ENCODE measurements at places on chromosomes 16 and 17. TPM values are rescaled to one million over a fixed set of nuclear protein-coding genes. Genes with fewer than 3 reads are reported as not detected.
A peak's percentile ranks its signal among the peaks of the same experiment; 100 is the strongest.

DNA sequence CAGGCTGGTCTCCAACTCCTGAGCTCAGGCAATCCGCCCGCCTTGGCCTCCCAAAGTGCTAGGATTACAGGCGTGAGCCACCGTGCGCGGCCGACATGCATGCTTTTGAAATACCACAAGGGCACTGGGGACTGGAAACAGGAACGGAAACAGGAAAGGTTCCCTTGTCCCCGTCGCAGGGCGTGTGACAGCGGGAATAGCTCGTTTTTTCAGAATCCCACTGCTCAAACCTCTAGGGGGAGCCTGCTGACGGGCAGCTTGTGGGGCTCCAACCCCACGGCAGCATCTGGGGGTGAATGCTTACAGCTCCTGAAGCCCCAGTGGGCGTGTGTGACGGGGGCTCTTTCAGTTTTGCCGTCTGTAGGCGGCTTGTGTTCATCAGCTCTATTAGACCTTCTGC is 18.8 kb upstream of the ASGR2 start:
- peak; percentile 76 for DNase-seq

- DNase-seq = no peak
Observed at GRCh38 chr17:47257651-47258339, 4.2 kb downstream of the ITGB3 start.

DNA sequence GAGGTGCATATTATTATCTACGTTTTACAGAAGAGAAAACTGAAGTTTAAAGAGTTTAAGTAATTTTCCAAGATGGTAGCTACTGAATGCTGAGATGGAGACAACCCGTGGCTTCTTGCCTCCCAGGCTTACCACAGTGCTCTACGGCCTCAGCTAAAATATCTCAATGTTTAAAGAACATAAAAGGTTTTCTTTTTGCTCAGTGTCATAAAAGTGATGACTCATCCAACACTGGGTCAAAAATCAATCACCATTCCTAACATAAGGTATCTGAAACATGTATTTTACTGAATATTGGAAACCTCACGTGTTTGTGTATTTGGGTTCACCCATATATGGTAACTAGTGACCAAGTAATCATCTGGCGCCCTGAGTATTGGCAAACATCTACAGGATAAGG is 18.4 kb downstream of the ABCA9 start:
- DNase-seq = no peak

The SGSH gene
- total RNA-seq = 59.8 TPM

The OR3A3 gene
- not detected for total RNA-seq

- no peak for DNase-seq
Observed at GRCh38 chr16:72255786-72256185, 83.8 kb upstream of the PMFBP1 start.

The AOC2 gene
- total RNA-seq = 2.0 TPM

- DNase-seq = peak; percentile 90
Observed at GRCh38 chr17:9239793-9240658, 218.7 kb downstream of the NTN1 start.

DNA sequence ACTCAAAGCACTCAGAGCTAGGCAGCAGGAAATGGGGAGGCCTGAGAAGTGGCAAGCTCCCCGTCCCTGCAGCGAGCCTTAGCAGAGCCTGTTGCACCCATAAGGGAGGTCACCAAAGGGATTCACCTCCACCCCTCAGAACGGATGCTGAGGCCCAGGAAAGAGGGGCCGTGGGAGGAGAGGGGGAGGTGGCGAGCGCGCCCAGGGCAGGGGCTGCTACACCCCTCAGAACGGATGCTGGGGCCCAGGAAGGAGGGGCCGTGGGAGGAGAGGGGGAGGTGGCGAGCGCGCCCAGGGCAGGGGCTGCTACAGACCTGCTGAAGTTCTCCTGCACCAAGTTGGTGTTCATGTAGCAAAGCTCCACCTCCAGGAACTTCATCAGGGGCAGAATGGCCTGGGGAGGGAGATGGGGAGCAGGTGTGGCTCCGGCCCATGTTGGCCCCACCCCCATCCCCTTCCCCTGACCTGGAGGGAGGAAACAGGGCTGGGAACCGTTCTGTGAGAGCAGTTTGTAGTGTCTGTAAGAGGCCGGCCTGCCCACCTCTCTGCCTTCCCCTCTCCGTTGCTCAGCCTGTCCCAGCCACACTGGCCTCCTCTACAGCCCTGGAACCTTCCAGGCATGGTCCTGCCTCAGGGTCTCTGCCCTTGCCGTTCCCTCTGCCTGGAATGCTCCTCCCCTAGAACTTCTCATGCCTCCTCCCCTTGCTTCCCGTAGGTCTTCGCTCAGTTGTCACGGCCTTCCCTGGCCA is 11.4 kb downstream of the UNC13D start:
- no peak for DNase-seq

GRCh38 chr17:73156887-73157520 is 7.8 kb upstream of the SSTR2 start:
- DNase-seq = no peak

GRCh38 chr17:39540611-39541010 is 67.1 kb downstream of the NEUROD2 start:
- DNase-seq = no peak

DNA sequence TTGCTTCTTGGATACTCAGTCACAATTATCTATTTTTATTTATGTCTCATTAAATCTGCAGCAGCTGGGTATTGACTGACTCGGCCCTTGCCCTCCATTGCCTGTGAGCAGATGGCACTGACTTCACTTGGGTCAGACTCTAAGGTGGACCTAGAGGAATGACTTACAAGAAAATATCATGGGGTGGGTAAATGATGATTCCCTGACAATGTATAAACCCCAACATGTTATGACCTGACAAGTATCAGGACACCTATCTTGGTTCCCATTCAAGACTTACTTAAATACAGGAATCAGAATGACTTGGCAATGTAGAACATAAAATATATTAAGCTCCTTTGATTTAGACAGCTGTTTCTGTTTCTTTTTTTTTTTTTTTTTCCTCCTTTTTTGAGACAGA is 953.5 kb downstream of the CDH11 start:
- DNase-seq = no peak

The GAST gene
- total RNA-seq = not detected

GRCh38 chr17:80408872-80409271 is 6.1 kb upstream of the ENDOV start:
- no peak for DNase-seq

The ABCC3 gene
- total RNA-seq = 65.4 TPM

- DNase-seq = no peak
Observed at GRCh38 chr16:76038097-76038496, 239.1 kb upstream of the CNTNAP4 start.

- DNase-seq = peak; percentile 82
Observed at GRCh38 chr17:7404737-7405349, 946 bp upstream of the TMEM256 start.

DNA sequence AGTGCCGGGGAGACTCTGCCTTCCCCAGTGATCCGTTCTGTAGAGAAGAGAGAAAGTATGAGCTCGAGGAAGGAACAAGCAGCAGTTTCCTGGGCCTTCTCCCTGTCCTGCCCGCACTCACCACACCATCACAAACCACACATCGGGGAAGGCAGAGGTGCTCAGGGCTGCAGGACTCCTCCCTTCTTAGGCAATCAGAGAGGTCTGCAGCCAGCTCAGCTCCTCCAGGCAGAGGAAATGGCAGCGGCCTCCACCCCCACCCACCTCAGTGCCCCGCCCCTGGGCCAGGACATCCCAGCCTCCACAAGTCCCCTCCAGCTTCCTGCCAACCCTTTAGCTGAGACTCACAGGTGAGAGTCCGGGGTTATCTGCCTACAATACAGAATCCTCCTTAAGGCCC is 2.0 kb downstream of the ZNF319 start:
- DNase-seq = peak; percentile 86
